ENCODE measurements at places on chromosomes 5 and 9.

- no peak for DNase-seq
Measured at GRCh38 chr5:27639005-27639612, 600.7 kb upstream of the CDH9 start.

DNA sequence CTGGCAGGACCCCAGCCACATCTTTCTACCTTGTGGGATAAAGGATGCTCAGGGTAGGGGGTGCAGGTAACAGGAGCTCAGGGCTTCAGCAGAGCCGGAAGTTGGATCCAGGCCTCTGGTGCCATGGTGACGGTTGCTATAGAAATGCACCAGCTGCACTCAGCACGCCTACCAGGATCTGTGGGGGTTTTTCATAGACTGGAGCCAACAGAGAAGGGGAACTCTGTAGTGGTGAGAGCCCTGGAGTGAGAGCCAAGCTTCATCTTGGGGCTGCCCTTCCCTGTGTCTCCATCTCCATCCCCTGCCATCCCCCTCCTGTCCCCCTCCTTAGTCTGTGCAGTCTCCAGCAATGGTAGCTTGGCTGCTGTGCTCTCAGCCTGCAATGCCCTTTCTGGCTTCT is 27.5 kb upstream of the BOD1 start:
- DNase-seq: no peak

DNA sequence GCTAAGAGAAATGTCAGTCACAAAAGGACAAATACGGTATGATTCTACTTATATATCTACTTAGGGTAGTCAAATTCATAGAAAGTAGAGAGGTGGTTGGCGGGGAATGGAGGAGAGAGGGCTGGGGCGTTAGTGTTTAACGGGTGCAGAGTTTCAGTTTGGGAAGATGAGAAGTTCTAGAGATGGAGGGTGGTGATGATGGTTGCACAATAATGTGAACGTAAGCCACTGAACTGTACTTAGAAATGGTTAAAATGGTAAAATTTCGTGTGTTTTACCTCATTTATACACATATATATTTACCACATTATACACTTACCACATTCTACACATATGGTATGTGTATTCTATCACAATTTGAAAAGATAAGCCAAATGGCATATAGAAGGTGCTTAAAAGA is 35.7 kb downstream of the LSM11 start:
- no peak for DNase-seq

- no peak for DNase-seq
Measured at GRCh38 chr9:72150661-72151060, 1.4 kb downstream of the GDA start.

DNA sequence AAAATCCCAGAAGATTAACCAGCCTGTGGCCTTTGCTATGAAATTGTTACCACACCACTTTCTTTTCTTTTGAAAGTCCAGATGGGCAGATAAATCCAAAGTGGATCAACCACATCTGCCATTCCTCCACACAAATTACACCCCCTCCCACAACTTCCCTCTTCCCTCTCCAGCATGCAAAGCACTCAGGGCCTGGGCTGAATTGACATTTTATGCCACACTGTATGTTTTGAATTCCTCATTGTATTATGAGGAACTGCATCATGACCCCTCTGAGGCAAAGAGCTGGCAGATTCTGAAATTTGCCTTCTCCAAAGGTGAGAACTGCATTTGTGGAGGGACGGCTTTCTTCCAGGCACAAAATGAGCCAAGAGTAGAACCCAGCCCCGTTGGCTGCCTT is 589.2 kb upstream of the KLF4 start:
- no peak for DNase-seq

- no peak for DNase-seq
Measured at GRCh38 chr5:134097211-134097749, 17.2 kb upstream of the TCF7 start.

DNA sequence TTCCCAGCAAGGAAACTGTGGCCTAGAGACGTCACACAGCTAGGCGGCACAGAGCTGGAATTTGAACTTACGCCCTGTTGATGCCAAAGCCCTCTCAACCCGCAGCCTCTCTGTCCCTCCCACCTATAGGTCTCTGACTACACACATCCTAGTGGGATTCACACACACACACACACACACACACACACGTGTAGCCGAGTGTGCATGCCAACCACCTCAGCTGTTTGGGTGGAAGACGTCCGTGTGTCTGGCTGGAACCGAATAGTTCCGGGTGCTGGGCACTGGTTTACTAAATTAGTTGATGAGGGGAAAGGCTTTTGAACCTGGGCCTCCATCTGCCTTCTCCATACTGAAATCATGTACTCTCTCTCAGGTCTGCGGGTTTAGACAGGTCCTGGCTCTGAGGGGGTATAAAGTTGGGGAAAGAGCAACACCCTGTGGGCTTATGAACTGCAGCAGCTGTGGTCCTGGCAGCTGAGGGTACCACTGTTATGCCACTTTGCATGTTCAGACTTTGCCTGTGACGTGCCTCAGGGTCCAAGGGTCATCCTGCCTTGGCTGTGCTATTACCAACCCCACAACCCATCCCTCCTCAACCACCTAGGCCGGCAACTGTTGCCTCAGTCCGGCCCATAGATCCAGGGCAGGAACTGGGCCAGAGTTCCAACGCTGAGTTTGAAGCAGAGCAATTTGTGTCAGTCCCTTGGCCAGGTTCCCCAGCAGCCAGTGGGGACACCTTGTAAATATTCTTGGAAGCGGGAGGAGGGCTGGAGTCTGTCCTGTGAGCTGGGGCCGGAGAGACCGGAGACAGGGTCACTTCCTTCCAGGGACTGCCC is 50.5 kb downstream of the PSD2 start:
- no peak for DNase-seq

Data from stimulated activated CD4-positive, alpha-beta T cell treated with anti-CD3 and anti-CD28 coated beads, Interleukin-4, amount 100 ng/mL, for 1 hour (primary cell).